HFFc6 (cell line): ENCODE measurements at places on chromosomes 5 and 9. TPM values are rescaled to one million over a fixed set of nuclear protein-coding genes. Genes with fewer than 3 reads are reported as not detected.

The MEIKIN gene
- not detected in 3 replicates for total RNA-seq

The ARL14EPL gene
- total RNA-seq, result not detected in 3 replicates

The STX17 gene
- total RNA-seq, result 14.3 to 15.8 TPM (median 15.4 TPM) in 3 replicates

The C5orf46 gene
- total RNA-seq, result not detected in 3 replicates

The SLC23A1 gene
- total RNA-seq, result not detected in 3 replicates

The SHISAL2B gene
- total RNA-seq, result not detected in 2 replicates

The EXOC3 gene
- 45.7 to 50.8 TPM (median 46.9 TPM) in 3 replicates for total RNA-seq

The DIPK1B gene
- total RNA-seq, result not detected in 3 replicates

The AJM1 gene
- total RNA-seq, result 4.9 to 8.0 TPM (median 7.8 TPM) in 3 replicates

The PAEP gene
- not detected in 3 replicates for total RNA-seq

The SLC6A7 gene
- not detected in 3 replicates for total RNA-seq

The BHMT2 gene
- 0.85 TPM in 1 of 2 replicates, not detected in the other for total RNA-seq

The GRXCR2 gene
- not detected in 3 replicates for total RNA-seq

The DRD1 gene
- total RNA-seq, result not detected in 3 replicates

The CRAT gene
- total RNA-seq, result 38.0 to 50.2 TPM (median 41.0 TPM) in 3 replicates

The ACOT12 gene
- not detected in 3 replicates for total RNA-seq

The NUTM2F gene
- not detected in 3 replicates for total RNA-seq

The OTP gene
- total RNA-seq, result not detected in 3 replicates

The IFNW1 gene
- total RNA-seq, result not detected in 3 replicates

The DBH gene
- not detected in 3 replicates for total RNA-seq

The NUTM2G gene
- not detected in 2 replicates for total RNA-seq
